ENCODE measurements at places on chromosomes 1 and 21. TPM values are rescaled to one million over a fixed set of nuclear protein-coding genes. Genes with fewer than 3 reads are reported as not detected.

- peaks cover 2% of the 10 kb centered on the region for H3K36me3 ChIP-seq
- peak overlapping the region; percentile 97 for H3K27ac ChIP-seq
- no peak for DNase-seq
- peak overlapping the region; percentile 53 for H3K4me3 ChIP-seq
- H3K4me1 ChIP-seq: peaks cover 8% of the 10 kb centered on the region
Measured at GRCh38 chr1:207030522-207031009, 2.0 kb downstream of the C1orf116 start.

DNA sequence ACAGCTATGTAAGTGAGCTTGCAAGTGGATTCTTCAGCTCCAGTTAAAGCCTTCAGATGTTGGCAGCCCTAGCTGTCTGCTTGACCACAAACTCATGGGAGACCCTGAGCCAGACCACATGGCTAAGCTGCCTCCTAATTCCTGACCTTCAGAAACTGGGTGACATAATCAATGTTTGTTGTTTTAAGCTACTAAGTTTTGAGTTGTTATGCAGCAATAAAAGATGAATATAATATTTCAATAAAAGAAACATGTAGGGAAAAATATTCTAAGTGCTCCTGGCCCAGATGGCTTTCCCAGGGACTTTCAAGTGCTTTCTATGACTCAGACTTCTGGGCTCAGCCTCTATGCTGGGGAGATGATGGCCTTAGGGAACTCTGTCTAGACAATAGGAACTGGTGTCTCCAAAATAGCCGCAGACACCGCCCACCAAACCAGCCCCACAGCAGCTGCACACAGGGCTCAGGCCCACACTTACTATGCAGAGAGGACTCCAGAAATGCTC lies 20.3 kb upstream of the AZIN2 start:
- no peak for DNase-seq
- H3K4me1 ChIP-seq: peaks cover 12% of the 10 kb centered on the region
- H3K4me3 ChIP-seq: no peak overlapping the region
- no peak overlapping the region for H3K27ac ChIP-seq
- H3K36me3 ChIP-seq: no peaks in the 10 kb centered on the region
- H3K27me3 ChIP-seq: no peaks in the 10 kb centered on the region

Gene ERRFI1
- total RNA-seq: 57.1 TPM

Gene DESI2
- total RNA-seq: 30.5 TPM

Gene PRR9
- total RNA-seq: not detected
